ENCODE measurements at places on chromosomes 16 and 17.
A peak's percentile ranks its signal among the peaks of the same experiment; 100 is the strongest.

GRCh38 chr16:57028086-57028485, 38.7 kb downstream of the NLRC5 start:
- peak; percentile 19 for ATAC-seq

DNA sequence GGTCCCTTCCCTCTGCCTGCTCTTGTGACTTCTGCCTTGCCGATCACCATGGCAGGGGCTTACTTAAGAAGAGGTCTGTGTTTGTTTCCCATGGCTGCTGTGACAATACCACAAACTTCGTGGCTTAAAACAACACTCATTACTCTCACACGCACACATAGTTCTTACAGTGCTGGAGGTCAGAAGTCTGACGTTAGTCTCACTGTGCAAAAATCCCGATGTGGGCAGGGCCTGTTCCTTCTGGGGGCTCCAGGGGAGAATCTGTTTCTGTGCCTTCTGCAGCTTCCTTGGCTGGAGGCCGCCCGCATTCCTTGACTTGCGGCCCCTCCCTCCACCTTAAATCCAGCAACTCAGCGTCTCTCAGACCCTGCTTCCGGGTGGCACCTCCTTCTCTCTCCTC, 249.2 kb upstream of the GSE1 start:
- no peak for ATAC-seq

- ATAC-seq = peak; percentile 60
These were observed 43.5 kb downstream of the ST3GAL2 start for GRCh38 chr16:70395345-70395901.

GRCh38 chr17:49244839-49245238, 14.3 kb upstream of the PHOSPHO1 start:
- no peak for ATAC-seq

DNA sequence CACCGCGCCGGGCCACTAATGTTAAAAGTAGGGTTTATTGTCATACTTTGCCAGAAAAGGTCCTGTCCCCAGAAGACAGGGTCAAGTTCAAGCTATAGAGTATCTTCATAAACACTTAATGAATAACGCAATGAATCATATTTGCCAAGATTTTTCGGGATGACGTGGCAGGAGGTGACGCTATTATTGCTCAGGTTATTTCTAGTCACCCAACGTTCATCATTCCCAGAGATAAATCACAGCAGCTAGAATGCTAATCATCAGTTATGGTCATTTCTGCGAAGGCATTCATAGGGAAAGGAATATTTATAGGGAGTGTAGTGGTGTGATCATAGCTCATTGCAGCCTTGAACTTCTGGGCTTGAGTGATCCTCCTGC, 2.0 kb downstream of the TMC5 start:
- ATAC-seq = no peak

DNA sequence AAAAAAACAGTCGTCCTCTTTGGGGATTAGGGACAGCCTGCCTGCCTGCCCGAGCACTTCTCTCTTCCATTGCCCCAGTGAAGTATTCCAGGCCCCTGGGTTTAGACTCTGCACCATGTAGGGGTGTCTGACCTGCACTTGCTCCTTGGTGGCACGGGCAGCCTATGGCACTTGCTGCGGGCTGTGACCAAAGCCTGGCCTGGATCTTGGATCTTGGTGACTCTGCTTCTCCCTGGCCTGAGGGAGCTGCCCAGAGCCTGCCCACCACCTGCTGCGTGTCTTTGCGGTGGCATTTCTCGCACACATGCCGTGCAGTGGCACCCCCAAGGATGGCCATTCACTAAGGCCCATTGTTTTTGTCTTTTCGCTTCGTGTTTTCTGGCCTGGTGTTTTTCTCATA, 6.1 kb upstream of the STH start:
- no peak for ATAC-seq

GRCh38 chr17:49848019-49848473, at the start of gene TAC4:
TSS of gene TAC4 (minus strand) at chr17:49848069. CDS start at chr17:49848017, 52 bp downstream.
- ATAC-seq = no peak

DNA sequence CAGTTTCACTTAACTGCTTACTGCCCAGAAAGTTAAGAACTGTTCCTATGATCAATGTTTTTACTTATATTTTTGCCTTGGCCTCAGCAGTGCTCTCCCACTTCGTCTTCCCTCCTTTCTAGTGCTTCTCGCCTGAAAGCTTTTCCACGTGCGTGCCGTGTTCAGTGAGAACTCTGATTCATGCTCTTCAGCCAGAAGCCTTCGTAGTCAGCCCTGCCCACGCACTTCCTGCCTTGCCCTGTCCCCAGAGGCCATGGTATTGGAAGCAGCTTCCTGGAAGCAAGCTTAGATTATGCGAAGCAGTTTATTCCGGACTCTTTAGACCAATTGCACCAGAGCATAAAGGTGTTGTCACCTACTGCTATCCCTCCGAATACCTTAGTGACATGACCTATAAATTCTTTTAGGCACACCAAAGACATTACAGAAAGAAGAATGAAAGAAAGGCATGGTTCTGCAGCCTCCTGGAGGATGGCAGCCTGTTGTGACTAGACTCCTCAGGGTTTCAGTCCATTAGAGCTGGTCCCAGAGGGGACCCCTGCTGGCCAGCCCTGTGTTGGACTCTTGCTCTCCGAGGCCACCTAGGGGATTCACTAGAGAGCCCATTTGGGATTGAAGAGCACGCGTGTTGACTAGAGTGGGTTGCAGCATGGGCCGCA, 105.2 kb downstream of the RPTOR start:
- peak; percentile 98 for ATAC-seq

GRCh38 chr16:89880477-89881367, 7.3 kb downstream of the TCF25 start:
- ATAC-seq = no peak

- peak; percentile 35 for ATAC-seq
These were observed 27.1 kb upstream of the MYLK3 start for GRCh38 chr16:46775214-46775613.

- no peak for ATAC-seq
These were observed 12.4 kb downstream of the ZG16B start for GRCh38 chr16:2842340-2843000.

DNA sequence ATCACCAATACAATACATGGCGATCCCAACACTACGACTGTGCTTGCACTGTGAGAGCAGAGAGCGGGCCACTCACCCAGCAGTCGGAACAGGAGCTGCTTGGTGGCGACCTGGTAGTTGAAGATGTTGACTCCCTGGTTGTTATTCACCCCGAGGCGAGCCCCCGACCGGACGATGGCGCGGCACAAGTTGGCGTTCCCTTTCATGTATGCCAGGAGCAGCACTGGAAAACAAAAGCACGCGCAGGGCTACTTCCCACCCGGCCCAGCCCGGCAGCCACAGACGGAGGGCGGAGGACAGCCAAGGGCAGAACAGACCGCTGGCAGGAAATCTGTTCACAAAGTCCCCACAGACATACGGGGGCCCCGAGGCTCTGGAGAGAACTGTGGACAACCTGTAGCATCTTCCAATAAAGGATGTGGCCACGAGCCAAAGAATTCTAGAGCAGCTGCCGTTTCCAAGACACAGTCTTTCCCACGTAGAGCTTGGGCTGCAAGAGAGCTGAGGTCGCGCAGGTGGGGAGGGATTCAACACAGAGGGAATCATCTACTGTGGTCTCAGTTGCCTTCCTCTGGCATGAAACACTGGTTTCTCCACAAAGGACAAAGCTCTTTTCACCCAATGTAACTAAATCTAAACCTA, 27.8 kb downstream of the CYB5D2 start:
- no peak for ATAC-seq

DNA sequence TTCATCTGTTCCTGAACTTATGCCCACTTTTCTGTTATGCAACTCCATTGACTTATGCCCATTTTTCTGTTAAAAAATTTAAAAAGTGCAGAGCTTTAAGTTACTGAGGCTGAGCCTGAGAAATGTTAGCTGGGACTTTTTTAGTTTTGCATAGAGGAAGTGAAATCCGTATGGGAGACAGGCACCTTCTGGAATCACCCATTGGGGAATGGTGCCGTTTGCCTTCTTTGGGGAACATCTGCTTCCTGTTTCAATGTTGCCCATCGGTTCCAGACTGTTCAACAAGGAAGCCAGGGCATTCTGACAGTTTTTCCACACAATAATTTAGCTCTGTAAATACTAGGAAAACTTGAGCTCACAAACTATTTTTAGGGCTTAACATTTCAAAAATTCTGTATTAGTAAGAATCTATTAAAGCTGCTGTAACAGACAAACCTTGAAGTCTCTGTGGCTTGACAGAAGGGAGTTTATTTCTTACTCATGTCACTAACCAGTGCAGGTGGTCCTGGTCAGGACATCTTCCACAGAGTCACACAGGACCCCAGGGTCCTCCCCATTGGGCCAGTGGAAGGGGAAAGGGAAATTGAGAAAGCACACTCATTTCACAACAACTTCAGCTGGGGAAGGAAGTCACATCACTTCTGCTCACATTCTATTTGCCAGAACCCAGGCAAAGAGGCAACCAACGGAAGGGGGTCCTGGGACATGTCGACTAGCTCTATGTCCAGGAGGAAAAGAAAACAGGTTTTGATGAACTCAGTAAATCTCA, 17.2 kb downstream of the PRKCB start:
- ATAC-seq = no peak

GRCh38 chr17:1362065-1362848, 37.8 kb downstream of the YWHAE start:
- peak; percentile 34 for ATAC-seq

DNA sequence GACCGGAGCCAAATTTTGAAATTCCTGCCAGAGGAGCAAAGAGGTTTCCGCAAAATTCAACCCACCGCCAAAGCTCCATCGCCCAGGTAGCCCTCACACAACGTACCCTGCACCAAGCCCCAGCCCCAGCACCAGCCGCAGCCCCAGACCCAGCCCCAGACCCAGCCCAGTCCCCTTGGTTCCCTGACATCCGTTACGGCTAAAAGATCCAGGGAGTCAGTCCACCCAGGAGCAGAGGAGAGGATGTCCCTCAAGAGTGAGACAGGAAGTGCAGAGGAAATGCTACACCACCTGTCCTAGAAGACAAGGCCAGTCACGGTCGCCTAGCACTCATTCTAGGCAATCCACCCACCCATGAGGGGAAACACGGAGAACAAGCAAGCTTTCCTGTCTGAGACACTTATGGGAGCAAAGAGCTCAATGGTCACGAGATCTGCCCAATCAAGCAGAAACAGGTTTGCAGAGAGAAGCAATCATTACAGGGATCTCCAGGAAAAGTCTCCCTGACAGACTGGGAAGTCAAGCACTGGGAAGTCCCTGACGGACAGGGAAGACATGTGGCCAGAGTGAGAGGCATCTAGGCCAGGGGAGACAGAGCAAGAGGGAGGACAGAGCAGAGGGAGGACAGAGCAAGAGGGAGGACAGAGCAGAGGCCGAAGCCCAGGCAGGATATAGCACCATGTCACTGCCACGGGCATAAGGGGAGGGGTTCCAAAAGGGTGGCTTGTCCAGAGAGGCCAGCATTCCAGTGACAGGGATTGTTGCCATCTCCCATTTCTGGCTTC, 15.0 kb upstream of the KCNJ18 start:
- ATAC-seq = no peak

- peak; percentile 71 for ATAC-seq
These were observed 5.3 kb upstream of the HS3ST6 start for GRCh38 chr16:1923299-1924034.

DNA sequence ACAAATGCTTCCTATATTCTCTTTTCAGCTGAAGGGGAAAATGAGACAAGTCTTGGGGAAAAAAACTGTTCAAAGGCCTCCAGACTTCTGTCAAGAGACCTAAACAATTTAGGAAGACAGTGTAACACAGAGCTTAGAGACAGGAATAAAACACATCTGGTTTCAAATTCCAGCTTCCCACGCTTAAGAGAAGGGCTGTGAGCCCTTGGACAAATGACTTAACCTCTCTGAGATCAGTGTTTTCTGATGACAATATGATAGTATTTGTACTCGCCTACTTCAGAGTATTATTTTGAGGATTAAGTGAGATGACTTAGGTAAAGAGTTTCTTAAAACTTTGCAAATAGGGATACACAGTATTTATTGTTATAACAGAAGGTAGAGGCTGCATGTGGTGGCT, 29.5 kb downstream of the SMURF2 start:
- ATAC-seq = no peak

DNA sequence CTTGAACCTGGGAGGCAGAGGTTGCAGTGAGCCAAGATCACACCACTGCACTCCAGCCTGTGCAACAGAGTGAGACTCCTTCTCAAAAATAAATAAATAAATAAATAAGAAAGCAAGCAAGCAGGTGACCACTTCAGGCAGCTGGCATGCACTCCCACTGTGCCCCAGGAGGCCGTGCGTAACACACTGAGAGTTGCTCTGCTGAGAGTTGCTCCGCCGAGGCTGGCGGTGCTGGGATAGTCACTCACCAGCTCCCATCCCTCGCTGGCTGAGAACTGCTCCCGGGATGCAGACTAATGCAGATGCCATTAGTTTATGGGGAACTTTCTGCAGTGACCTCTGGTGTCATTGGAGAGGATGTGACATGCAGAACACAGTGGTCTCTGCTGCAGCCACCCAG, 105.7 kb upstream of the PLCG2 start:
- ATAC-seq = no peak
